ENCODE measurements at places on chromosomes 1 and 21.

DNA sequence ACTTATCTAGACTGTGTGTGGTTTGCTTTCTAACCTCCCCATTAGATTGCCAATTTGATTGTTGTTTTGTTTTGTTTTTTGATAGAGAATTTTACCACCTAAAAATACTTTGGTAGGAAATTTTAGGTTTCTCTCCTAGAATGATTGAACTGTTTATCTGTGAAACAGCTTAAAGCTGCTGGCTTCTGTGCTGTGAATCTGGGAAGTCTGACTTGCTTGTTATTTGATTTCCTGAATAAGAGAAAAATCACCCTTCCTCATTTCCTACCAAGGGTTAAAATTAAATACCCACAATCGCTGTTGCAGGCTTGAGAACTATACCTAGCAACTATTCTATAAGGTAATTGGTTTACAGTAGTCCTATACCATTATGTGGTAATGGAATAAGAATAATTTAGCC lies 198.9 kb upstream of the CACYBP start:
- no peak for DNase-seq

DNA sequence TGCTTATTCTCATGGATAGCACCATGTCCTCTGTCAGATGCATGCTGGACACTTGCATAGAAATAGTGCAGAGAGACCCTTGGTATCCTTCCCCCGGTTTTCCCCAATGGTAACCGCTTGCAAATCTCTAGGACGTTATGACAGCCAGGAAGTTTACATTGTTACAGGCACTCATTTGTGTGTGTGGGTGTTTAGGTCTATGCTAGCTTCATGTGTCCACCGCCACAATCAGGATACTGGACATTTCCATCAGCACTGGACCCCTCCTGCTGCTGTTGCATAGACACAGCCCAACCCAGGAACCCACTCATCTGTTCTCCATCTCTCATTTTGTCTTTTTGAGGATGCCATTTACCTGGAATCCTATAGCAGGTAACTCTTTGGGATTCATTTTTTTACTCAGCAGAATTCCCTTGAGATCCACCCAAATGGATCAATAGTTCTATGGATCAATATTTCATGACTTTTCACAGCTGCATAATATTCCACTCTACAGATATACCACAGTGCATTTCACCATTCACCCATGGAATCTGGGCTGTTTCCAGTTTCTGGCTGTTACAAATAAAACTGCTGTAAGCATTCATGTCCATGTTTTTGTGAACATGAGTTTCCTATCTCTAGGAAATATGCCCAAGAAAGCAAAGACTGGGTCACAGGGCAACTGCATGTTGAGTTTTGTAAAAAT lies 6.6 kb upstream of the WNT9A start:
- DNase-seq = no peak

- DNase-seq = no peak
Observed at GRCh38 chr1:200291106-200291505, 118.7 kb downstream of the ZNF281 start.

DNA sequence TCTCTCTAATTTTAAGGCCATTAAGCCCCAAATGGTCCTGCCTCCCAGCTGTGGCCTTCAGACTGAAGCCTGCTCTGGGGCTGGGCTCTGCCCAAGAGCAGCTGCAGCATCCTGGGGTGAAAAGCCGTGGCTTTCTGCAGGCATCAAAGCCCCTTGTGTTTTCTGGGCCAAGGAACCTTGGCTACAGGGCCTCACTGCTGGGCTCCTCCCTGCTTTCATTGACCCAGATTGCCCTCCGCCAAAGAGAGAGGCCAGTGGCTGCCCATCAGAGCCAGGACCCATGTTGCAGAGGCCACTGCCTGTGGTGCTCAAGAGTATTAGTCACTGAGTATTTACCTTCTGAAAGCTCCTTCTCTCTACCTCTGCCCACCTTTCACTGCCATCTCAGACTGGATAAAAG lies 1.6 kb downstream of the ZNF648 start:
- DNase-seq = no peak

DNA sequence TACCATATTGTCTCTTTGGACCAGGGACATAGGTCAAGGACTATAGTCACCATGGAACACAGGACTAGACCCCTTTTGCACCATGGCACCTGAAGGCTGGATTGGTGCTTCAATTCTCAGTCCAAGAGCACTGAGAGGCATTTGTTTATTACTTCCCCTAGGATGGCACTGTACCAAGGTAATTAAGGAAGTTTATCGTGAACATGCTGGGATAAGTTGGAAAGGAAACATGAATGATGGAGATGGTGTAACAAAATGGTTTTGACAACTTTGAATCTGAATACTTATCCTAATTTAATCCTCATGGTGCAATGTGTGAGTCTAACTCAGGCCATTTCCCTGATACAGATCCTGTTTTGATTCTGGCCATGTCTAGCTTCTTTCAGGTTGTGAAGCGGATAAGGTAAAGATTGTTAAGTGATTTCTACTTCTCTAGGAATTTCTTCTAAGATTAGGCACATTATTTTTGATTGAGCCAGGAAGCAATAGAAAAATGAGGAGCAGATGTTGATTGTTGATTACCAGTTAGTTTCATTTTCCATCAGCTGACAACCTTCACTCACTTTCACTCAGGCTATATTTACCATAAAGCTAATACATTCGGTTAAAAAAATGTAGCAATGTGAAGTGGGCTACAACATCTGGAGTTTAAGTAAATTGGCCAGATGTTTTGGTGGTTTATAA lies 37.3 kb upstream of the SIPA1L2 start:
- DNase-seq = no peak

- DNase-seq = no peak
Observed at GRCh38 chr1:18940303-18941020, 16.0 kb downstream of the IFFO2 start.

DNA sequence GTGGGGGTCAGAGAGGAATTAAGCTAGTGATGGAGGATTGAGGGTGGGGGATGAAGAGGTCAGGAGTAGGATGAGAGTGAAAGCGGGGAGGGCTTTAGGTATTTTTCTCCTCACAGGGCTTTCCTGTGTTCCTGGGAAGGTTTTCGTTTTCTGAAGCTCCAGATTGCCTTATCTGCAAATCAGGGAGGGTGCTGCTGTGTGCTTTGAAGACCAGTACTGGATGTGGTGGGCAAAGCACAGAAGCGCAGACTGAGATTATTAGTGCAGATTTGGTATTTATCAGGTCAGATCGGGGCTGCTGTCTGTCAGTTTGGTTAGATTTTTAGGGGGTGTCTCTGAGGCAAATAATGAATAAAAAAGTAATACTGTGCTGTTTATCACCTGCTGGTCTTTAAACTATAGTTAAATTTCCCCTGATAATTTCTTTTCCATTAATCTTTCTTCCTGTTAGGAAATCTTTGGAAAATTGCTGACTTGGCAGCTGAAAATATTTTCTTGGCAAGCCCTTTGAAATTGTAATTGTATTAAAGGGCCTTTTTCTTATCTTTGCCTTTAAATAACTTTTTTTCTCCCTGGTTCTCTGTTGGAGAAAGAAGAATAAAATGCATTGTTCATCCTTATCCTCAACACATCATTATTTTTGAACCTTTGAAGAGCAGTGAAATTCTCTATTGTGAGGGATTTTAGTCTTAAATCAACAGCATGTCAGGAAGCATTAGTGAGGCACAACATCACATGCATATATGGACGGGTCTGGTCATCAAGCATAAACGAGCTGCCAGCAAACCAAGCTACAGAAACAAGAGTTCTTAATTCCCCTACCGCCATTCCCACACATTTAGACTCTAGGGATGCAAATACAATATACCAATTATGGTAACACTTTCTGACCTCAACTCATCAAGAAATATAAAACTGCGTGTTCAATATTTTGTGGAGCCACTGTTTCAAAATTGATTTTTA lies 139.6 kb downstream of the S1PR1 start:
- DNase-seq = no peak

DNA sequence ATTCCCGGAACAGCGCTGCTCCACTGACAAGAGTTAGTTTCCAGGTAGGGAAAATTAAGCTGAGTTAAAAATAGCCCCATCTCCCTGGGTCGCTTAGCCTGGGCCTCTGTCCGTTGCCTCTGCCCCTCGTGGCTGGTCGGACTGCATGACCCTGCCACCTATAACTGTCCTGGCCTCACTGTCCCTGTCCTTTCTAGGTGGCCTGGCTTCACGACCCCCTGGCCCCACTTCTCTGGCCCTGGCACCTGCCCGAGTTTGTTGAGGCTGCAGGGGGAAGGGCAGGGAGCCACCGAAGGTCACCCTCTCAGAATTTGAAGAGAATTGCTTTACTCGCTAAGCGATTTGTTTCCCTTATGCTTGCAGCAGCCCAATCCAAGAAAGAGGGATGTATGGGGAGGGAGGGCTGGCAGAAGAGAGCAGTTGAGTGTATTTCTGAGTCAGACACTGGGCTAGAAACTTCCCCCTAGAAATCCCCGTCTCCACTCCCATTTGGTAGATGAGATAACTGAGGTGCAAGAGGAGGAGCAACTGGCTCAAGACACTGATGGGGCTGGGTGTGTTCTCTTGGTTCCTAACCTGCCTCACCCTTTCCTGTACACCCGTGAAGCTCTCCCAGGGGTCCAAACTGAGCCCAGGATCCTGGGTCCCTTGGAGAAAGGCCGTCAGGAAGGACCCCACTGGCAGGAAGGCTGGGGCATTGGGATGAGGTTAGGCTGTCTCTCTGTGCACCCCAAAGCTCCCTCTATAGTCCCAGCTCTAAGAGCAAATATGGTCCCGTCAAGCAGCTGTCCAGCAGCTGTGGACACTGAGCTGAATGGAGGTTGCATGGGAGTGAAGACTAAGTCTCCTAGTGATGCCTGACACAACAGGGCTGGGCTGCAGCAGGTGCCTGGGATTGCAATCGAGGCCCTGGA lies 2.9 kb upstream of the EDN2 start:
- DNase-seq = no peak

DNA sequence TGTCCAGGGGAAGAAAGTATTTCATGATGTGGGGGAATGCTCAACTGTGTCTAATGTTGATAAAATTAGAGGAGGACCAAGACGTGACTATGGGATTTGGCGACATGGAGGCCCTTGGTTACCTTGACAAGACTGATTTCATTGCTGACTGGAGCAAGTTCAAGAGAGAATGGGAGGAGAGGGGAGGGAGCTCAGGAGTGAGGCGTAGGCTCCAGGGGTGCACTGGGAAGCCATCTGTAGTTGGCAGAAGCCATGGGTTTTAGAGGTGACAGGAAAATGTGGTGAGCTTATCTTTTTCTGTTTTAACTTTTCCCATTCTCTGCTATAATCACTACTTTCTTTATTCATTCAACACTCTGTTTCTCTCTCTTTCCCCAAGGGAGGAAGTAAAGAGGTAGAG lies 15.8 kb downstream of the UBE4B start:
- no peak for DNase-seq

DNA sequence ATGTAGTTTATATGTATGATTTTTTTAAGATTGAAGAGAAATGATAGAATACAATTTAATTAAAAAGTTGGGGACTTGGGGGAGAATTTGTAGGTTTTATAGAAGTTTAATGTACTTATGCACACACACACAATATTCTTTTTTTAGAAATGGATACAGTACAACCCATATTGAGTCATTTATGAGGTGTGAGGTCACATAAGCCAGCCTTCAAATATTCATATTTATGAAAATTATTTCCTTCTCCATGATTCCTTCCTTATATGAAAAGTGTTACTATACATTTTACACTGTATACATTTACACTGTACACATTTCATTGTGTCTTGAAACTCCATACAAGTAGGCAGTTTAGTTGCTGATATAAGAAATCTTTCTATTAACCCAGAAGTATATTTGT lies 96.2 kb upstream of the CHODL start:
- DNase-seq = no peak

- DNase-seq = no peak
Observed at GRCh38 chr1:39776400-39776713, 5.2 kb upstream of the OXCT2 start.

GRCh38 chr1:238302646-238303045 lies 411.9 kb upstream of the ZP4 start:
- DNase-seq = no peak

DNA sequence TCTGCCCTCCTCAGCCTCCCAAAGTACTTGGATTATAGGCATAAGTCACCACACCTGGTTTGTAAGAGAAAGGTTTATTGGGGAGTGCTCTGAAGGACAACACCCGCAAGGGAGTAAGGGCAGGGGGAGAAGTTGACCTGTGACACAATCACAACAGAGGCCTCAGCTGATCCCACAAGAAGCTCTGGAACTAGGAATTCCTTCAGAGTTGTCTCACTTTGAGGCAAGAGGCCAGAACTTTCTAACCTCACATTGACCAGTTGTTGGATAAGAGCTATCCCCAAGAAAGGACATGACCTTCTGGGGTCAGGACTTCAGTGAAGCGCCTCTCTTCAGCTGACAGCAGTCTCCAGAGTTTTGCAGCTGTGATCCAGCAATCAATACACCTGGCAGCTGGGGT lies 27.4 kb upstream of the RC3H1 start:
- DNase-seq = no peak

DNA sequence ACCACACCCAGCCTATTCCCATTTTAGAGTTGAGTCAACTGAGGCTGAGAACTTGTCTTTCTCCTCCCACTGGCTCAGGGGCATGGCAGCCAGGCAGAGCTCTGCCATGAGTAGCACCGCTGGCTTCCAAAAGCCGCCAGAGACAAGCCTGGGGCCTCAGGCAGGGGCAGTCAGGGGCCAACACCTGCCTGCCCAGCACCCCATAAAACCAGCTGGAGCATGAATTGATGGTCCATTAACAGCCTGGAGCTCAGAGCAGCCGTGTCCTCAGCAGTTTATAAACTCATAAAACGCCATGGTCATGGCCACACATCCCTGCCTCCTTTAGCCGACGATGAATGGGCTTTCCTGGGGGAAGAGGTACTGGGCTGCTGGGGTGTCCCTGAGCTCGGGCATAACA lies 50.6 kb upstream of the PAX7 start:
- no peak for DNase-seq

DNA sequence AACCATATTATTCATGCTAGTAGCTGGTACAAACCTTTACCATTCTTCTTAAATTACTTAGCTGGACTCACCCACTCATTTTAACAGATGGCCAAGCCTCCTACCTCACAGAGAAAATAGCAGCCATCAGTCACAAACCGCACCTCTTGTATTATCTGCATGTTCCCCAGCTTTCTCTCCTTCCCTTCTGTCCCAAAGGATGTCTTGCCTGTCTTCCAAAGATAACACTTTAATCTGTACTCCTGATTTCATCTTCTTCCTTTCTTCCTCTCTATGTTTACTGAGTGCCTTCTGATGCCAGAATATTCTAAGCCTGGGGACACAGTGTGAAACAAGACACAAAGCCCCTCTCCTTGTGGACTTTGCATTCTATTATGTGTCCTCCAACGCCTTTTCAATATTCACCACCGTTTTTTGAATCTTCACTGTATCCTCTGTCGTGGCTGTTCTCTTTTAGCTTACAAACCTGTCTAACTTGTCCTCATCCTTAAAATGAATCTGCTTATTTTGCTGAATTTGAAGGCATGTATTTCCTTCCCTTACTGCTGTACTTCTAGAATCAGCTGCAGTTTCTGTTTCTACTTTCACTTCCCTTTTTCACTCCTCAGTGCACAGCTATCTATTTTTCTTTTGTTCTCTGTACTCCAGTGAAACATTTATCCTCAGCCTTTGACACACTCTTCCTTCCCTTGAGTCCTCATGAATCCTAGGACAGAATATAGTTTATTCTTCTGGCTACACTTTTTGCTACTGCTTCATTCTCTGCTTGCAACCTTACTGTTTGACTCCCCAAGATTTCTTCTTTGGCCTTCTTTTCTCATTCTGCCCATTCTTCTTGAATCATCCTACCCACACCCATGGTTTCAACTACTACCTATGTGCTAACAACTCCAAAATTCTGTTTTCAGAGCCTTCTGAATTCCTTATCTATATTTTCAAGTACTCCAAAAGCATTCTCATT lies 216.9 kb upstream of the SAMSN1 start:
- DNase-seq = no peak

- DNase-seq = no peak
Observed at GRCh38 chr21:35952651-35953340, 107.5 kb downstream of the SETD4 start.

GRCh38 chr1:205255941-205256780 lies 28.4 kb downstream of the TMCC2 start:
- DNase-seq = peak; percentile 13
